ENCODE measurements at places on chromosomes 7 and 10.
A peak's percentile ranks its signal among the peaks of the same experiment; 100 is the strongest.

- DNase-seq, result no peak
Observed at GRCh38 chr7:1768832-1769231, 98.8 kb downstream of the ELFN1 start.

- DNase-seq, result no peak
Observed at GRCh38 chr7:44391171-44391570, 65.8 kb upstream of the CAMK2B start.

DNA sequence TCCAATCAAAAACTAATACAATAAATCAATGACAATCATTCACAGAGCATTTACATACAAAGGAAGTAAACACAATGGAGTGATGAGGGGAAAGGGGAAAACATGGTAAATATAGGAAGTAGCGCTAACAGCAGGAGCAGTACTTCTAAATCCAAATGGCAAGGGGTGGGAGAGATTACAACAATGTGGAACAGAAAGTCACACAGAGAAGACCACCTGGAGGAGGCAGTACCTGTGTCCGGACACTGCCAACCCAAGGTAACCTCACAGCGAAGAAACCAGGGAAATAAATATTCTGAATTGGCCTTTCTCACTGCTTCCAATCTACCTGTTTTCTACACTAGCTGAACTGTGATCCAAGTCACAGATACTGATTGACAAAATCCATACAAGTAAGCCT lies 58.2 kb downstream of the ABI1 start:
- DNase-seq, result no peak

DNA sequence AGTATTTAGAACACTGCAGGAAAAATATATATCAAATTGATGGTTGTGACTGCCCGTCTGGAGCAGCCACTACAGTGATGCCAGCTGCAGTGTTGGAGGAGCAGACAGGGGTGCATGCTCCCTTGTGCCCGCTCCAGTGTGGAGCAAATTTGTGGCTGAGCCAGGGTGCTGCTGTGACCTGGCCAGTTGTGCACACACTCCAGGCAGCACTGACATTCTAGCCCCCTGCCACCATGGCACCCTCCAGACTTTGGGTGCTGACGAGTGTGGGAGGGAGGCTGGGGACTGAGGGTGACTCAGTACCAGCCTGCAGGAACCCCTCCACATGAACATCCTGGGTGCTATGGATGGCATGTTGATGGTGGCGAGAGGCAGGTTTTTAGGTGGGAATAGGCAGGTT lies 160.0 kb upstream of the PCDH15 start:
- DNase-seq, result no peak

- peak; percentile 1 for DNase-seq
Observed at GRCh38 chr10:133179651-133180050, 19.6 kb downstream of the KNDC1 start.
